ENCODE measurements at places on chromosomes 3 and 15. TPM values are rescaled to one million over a fixed set of nuclear protein-coding genes. Genes with fewer than 3 reads are reported as not detected.

- DNase-seq = no peak
These were observed 45.9 kb downstream of the DAPK2 start for GRCh38 chr15:64000183-64000951.

DUOXA2 gene
- 1.4 TPM for total RNA-seq

- no peak for DNase-seq
These were observed 259.1 kb downstream of the PTPRG start for GRCh38 chr3:61820306-61820992.

B3GALNT1 gene
- total RNA-seq = 17.3 TPM

GRCh38 chr3:184440151-184440550, 60.3 kb downstream of the CHRD start:
- DNase-seq = no peak

DNA sequence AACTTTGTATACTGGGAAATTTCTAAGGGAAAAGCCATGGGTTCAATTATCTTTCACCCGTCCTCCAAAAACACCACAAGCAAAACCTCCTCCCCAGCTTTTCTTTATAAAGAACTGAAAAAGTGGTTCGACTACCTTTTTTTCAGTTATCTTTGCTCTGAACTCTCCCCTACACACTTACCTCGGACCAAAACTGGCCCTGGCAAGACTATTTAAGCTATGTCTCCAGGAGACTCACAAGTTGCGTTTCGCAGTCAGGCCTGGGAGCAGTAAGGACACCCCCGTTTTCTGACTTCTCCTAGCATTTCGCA, 645 bp downstream of the COPS2 start:
- no peak for DNase-seq

- DNase-seq = no peak
These were observed 373.4 kb downstream of the EPHA6 start for GRCh38 chr3:97187771-97188170.

GRCh38 chr3:17995769-17996168, 253.3 kb upstream of the TBC1D5 start:
- no peak for DNase-seq

- DNase-seq = no peak
These were observed 56.5 kb downstream of the DCLK3 start for GRCh38 chr3:36707623-36708409.

MINAR1 gene
- total RNA-seq = 25.3 TPM

- no peak for DNase-seq
These were observed 2.6 kb upstream of the ALCAM start for GRCh38 chr3:105364128-105364527.

DNA sequence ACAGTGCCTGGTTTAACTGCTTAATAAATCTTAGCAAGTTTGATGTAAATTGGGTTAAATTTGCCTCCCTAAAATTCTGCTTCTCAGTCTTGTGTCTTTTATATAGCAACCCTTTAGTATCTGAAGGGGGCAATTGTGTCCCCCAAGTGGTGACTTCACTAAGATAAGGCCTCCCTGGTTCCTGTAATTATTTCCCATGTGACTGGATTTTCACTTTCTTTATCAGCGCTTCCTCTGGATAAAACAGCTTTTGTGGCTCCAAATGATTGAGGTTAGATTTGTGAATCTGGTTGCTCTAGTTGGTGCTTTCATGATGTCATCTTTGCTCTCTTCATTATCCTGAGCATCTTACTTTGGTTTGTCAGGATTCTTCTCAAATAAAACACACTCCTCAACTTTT, 334.3 kb upstream of the CTDSPL start:
- no peak for DNase-seq

BHLHE40 gene
- 151 TPM for total RNA-seq

DNA sequence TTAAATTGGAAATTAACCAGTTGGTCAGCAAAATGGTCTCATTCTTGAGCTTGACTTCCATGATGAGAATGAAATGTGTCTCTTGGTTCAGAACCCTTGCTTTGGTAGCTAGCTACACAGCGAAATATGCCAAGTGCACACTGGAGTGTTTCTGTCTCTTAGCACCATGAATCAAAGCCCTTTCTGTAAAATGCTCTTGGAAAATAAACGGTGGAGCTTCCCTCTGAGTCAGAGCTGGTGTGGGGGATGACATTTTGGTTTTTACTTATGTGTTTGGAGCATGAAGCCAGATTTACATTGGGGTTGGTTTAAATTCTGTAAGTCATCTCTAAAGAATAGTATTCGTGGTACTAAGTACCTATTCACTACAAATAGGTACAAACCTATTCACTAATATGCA, 85.1 kb upstream of the NANOGP8 start:
- DNase-seq = no peak

DNA sequence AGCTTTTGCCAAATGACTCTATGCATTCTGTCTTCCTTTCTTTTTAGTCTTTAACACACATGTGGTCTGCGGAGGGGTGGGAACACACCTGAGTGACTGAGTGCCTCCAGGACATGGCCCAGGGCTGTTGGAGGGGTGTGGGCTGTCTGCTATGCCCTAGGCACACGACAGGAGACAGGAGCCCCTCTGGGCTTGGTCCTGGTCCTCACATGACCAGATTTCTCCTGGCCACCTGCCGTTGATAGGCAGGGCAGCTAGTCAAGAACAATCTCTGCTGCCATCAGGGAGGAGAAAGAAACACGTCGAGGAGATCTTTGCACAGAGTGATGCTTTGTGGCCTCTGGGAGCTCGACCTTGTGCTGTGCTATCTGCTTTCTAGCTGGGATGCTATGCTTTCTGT, 176.6 kb downstream of the KLF13 start:
- DNase-seq = no peak

GRCh38 chr3:8840556-8840955, 71.1 kb upstream of the OXTR start:
- no peak for DNase-seq

DNA sequence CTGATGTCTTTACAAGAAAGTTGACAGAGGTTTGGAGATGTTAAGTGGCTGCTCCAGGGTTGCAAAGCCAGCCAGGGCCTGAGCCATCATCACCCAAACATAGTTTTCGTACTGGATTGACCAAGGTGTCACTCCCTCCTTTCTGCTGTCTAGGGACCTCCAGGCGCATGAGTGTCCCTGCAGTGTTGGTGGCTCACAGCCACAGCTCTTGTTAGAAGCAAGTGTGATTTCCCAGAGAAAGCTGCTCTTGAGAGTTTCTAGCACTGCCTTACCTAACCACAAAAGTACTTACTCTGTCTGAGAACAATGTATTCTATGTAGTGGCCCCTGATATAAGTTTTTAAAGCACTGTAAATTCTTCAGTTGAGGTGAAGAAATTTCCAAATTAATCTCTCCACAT, 144.1 kb downstream of the SOX2 start:
- DNase-seq = no peak

DNA sequence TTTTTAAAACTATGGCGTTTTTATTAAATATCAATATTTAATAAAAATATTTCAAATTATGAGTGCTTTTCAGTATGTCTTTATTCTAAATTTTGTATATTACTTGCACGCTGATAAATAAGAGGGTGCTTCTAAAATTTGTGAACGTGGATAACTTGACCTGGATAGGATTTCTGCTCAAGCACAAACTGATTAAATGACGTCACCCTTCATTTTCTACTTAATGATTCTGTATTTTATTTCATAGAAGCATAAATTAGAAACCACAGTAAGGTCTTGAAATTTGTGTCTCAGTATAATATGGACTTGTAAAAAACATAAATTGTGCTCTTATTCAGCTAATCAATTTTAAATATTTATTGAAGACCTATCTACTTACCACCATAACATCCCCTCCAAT, 903.7 kb downstream of the ROBO2 start:
- DNase-seq = no peak

TCAIM gene
- total RNA-seq = 49.8 TPM

GRCh38 chr3:65079560-65079959, 391.8 kb upstream of the ADAMTS9 start:
- no peak for DNase-seq

CLDN16 gene
- 0.61 TPM for total RNA-seq

GRCh38 chr3:16295298-16295890, 30.4 kb downstream of the OXNAD1 start:
- DNase-seq = no peak

GRCh38 chr3:132405609-132406299, 11.5 kb upstream of the DNAJC13 start:
- no peak for DNase-seq

- no peak for DNase-seq
These were observed 22.2 kb upstream of the DNAJC13 start for GRCh38 chr3:132395126-132395525.

DNA sequence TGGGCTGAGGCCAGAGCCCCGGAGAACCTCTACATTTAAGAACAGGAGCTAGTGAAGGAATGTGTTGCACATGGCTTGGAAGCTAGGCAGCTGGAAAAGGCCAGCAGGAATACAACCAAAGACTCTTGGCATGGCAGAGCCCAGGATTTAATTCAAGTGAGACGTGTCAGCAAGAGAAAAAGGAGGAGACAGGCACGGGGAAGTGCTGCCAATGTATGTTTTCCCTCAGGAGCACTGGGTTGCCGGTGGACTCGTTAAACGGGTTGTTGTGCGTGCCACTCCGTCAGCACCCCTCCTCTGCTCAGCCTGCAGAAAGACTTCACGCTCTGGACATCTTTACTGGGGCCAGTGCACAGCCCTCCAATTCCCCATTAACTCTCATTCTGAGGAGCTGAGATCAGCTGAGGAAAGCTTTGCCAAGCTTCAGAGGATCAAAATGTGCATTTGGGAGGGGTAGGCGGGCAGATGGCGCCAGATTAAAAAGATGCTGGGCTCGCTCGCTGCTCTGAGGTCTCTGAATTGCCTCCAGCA, 103.7 kb downstream of the PDZRN3 start:
- DNase-seq = no peak

GRCh38 chr3:66138336-66139313, 82.2 kb upstream of the SLC25A26 start:
- peak; percentile 64 for DNase-seq

DNA sequence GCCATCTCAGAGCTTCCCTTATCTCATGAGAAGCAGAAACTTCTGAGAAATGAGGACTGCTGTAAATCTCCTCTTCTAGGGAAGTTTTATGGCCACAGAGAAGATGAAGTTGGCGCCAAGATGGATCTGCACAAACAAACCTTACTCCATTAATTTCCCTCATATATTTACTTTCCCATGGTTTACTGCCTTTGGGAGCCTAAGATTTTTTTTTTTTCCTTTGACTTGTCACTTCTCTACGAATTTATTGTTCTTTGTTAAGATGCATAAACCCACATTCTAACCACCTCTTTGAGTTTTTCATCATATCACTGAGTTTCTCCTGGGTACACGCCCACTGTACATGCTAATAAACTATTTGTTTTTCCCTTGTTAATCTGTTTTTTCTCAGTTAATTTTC, 21.5 kb upstream of the NPTN start:
- no peak for DNase-seq

EFHB gene
- 4.4 TPM for total RNA-seq

LNP1 gene
- 2.3 TPM for total RNA-seq

DNA sequence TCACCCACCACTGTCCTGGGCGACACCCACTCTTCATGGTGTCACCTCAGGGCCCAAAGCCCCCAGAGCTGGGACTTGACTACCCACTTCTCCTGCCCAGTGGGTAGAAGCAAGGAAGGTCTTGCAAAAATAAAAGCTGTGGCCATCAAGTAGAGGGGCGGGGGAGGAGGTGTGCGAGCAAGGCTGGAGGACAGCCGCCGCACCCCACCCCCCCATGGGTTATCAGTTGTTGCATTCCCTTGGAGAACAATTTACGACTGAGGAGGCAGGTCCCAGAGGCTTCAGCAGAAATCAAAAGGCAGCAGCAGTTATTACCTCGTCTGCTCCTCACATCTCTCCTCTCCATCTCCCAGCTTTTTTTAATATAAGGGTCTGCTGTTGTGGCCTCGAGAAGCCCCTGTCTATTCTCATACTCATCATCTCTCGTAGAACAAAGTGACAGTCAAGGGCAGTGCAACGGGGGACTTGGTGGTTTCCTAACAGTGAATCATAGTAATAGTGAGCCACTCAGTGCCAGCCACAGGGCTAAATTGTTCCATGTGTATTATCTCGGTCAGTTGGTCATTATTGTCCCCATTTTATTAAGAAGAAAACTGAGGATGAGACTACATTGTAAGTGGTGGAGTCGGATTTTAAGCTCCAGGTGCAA, 116.4 kb downstream of the PDCD6IP start:
- DNase-seq = no peak

- DNase-seq = peak; percentile 64
These were observed 15.6 kb downstream of the SMAD3 start for GRCh38 chr15:67080900-67081431.

GHSR gene
- total RNA-seq = not detected

- DNase-seq = no peak
These were observed 327.5 kb downstream of the UACA start for GRCh38 chr15:70435872-70436271.

- DNase-seq = no peak
These were observed 16.2 kb downstream of the RPL32 start for GRCh38 chr3:12825156-12825555.

- no peak for DNase-seq
These were observed 67.1 kb downstream of the SUCLG2 start for GRCh38 chr3:67587301-67587700.

DNA sequence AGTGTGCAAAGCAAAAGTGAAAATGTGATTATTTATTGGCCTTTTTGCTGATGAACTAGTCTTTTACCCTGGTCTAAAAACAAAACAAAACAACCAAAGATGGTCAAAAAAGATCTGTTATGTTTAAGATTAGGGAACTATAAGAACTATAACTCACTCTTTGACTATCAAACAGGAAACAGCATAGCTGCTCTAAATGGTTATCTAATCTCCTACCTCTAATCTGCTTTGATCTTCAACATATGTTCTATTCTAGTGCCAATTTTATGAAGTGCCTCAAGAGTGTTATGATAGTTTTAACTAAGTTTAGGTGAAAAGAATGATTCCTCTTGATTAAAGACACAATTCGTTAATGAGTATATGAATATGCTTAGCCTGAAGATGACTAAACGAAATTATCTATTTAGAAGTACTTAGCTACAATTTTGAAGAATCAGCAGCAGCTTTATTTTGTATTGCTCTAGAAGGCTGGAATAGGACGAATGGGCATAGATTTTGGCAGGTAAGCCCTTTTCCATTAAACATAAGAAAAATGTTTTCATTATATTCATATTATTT, 46.0 kb downstream of the SETD2 start:
- no peak for DNase-seq

ZCWPW2 gene
- total RNA-seq = 1.4 TPM

DNA sequence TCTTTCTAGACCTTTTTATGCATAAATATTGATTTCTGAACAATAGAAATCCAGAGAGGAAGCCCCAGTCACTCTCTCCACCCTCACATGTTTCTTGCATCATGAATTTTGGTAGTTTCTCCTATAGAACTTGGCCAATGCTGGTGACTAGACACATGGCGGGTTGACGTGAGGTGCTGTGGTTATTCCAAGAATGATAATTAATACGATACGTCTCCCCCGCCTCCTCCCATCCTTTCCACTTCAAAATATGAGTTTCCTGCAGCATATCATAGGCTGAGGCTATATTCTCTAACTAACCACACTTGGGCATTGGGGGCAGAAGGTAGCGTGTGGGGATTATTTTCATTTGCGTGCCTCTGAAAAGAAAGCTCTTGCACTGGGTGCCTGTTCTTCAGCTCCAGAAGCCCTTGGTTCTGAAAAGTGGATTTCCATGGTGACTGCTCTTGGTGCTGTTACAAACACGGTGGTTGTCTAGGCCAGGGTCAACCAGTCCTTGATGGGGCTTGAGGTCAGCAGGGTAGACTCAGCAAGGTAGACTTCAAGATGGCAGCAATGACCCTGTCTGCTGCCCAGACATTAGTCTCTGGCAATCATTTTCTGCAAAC, 5.3 kb downstream of the TNFSF10 start:
- no peak for DNase-seq

Data from adrenal gland (tissue), 19 donors.